Left renal cortex interstitium (tissue), 4 donors: ENCODE measurements at places on chromosomes 3 and 15.

DNA sequence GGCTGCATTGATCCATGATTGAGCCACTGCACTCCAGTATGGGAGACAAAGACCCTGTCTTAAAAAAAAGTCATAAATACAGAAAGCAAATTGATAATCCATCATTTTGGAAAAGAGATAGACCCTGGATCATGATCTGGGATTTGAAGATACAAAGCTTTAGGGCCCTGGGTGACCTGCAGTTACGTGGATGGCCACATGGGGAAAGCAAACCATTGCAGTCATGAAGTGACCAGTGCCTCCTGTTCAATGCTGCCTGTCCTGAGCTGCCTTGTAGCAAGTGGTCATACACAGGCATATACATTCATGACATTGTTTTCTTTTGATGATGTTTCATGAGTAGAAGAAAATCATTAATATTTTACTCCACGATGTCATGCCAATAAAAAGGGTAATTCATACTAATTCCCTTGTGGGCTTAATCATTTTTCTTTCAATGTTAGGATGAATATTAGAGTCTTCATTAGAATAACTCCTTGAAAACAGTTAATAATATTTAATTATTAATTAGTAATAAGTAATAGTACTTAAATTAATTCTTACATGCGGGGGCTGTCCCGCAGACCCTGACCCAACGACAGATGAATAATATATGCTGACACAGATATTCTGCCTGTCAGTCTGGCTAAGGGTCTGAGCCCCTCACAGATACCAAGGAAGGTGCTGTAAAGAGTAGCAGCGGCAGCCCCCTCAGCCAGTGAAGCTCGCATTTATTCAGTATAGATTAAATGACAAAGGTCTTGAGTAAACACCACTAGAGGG lies 109.0 kb upstream of the UNC13C start:
- no peak for DNase-seq

DNA sequence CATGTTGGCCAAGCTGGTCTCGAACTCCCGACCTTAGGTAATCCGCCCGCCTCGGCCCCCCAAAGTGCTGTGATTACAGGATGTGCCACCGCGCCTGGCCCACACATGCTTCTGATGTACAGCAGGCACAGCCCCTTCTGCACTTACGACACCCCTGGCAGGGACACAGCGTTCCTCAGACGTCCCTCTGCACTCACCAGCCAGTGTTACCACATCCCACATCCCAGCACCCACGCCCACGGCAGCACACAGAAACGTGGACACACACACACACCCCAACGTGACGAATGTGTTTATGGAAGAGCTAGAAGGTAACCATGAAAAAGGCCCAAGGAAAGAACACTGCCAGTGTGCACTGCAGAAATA lies 576 bp upstream of the RPAP1 start:
- no peak for DNase-seq

DNA sequence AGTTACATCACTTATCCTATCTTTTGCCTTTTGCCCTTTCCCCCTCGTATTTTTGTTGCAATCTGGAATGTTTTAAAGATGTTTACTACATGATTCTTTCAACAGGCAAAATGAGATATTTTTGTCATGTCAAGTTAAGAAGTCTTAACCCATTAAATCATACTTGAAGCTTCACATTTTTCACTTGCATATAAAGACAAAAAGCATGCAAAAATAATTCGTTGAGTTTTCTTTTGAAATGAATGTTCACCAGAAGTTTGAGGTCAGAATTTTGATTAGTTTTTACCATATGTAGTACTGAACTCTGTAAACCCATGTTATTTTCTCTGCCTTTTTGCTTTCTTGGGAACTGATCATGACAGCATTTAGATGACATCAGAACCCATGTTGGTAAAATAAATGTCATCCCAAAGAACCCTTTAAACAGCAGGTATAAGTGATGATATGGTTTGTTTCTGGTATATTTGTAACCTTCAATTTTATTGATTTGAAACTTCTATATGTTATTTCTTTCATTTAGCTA lies 188.5 kb downstream of the GHSR start:
- no peak for DNase-seq

DNA sequence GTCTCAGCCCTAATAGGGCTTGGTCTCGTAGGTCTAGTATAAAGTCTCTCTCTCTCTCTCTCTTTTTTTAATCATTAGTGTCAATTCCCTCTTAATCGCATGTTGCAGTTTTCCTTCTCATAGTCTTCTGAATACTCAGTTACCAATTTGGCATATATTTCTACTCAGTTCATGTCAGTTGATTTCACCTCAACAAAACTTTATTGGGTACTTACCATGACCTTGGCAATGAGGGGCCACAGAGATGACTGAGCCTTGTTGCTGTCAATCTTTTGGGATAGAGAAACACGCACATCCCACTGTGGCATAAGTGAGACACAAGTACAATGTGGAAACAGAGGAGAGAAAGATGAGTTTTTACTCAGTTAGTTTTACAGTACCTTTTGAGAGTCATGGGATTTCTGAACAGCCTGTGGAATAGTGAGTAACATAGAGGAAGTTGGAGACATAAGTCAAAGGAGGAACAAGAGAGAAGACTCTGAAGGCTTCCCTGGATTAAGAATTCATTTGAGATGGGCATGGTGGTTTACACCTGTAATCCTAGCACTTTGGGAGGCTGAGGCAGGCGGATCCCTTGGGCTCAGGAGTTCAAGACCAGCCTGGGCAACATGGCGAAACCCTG lies 150.2 kb upstream of the CBLB start:
- DNase-seq, result no peak

DNA sequence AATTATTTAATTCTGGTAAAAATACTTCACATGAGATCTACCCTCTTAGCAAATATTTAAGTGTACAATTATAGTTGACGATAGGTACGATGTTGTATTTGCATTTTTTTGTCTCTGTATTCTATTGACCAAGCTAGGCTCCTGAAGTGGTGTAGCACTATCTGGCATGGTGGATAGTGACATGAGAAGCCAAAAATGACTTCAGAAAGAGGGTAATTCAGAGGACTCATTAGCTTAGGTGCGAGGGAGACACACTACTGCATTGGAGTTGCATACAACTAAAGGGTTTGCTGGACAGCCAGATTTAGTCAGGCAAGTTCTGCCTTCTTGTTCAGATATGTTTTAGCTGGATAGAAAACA lies 50.6 kb downstream of the KBTBD8 start:
- no peak for DNase-seq
